ENCODE measurements at places on chromosomes 3 and 15.

DNA sequence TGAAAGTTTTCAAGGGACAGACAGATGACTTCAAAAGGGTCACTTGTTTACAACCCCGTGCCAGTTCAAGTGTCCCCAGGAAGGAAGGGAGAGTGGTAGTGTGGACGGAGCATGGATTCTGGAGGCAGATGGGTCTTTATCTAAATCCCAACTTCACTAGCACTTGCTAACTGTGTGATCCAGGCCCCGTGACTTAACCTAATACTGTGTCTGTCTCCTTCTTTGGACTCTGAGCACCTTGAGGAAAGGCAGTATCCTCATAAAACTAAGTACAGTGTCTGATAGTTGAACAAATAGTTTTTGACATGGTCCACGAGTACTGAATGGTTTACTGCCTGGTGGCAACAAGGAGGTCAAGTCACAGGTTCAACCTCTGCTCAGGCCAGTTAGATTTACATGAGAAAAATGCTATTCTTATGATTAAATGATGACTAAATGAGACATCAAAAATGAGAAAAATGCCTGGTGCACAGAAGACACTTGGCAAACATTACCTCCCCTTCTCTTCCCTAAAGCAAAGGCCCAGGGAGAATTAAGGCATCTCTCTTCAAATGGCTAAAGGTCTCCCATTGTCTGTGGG, 48.9 kb downstream of the ABCC5 start:
- DNase-seq: no peak

DNA sequence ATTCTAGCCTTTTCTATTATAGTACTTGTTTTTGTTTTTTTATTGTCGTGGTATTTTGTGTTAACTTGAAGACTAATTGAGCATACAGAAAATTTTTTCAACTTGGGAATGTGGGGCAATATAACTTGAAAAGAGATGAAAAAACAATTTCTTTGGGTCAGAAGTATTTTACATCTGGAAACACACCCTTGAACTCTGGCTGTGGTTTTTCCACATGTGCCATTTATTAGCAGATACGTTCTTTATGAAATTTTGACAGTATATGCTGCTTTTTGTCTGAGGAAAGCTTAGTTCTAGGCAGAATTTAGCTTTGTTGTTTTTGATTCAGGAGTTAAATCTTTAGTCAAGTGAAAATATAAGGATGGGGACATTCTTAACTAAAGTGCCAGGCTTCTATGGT, 44.7 kb downstream of the TCF12 start:
- no peak for DNase-seq

- DNase-seq: peak; percentile 37
These were observed 51.9 kb downstream of the BBX start for GRCh38 chr3:107574650-107575049.

- DNase-seq: peak; percentile 5
These were observed 109.6 kb upstream of the CTDSPL start for GRCh38 chr3:37751967-37752648.

GRCh38 chr3:67416703-67417102, 237.7 kb downstream of the SUCLG2 start:
- DNase-seq: no peak
